Mucosa of descending colon (tissue), 3 donors: ENCODE measurements at places on chromosomes 5 and 9.

DNA sequence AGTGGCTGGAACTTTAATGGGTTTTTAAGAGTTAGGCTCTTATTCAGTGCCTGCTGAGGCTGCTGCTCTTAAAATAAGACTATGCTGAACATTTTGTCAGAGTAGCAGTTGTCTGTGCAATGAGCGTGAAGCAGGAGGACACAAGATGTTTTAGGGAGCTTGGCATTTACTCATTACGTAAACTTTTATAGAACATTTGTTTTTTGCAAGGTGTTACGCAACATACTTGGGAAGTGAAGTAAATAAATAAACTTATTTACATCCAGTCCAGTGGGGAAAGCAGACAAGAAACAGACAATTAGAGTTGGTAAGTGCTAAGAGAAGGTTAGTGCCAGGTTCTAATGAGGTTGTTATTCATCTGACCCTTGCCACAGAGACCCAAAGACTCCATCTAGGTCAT is 226.0 kb downstream of the HINT1 start:
- DNase-seq, result no peak

GRCh38 chr5:147688656-147689356 is 93.7 kb downstream of the JAKMIP2 start:
- DNase-seq, result no peak

DNA sequence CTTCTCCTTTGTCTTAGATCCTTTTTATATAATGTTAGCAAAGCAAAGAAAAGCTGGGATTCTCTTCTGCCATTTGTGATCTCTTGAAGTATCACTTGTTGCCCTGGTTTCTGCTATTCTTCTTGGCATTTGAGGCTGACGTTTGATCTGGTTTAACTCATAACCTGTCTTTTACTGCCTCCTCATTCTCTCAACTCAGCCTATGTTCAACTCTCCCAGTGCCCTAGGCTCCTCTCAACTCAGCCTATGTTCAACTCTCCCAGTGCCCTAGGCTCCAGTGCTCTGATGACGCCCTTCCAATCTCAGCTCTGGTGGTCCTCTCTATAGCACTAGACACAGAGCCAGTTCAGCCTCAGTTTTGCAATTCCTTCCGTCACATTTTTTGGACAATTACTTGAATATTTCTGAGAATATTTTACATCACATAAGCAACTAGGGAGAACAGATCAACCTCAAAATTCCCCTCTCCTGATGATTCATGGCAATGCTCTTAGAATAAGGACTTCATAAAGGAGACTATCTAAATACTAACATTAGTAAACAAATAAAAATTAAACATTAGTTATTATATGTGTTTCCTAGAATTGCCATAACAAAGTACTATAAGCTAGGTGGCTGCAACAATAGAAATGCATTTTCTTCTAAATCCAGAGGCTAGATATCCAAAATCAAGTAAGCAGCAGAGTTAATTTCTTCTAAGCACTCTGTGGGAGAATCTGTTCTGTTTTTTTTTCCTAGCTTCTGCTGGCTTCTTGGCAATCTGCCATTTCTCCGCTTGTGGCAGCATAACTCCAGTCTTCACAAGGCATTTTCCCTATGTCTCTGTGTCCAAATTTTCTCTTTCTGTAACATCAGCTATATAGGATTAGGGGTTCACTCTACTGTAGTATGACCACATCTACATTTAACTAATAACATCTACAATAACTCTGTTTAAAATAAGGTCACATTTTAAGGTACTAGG is 662.1 kb upstream of the FTMT start:
- no peak for DNase-seq

GRCh38 chr5:77633207-77633675 is 5.3 kb downstream of the OTP start:
- DNase-seq, result no peak

DNA sequence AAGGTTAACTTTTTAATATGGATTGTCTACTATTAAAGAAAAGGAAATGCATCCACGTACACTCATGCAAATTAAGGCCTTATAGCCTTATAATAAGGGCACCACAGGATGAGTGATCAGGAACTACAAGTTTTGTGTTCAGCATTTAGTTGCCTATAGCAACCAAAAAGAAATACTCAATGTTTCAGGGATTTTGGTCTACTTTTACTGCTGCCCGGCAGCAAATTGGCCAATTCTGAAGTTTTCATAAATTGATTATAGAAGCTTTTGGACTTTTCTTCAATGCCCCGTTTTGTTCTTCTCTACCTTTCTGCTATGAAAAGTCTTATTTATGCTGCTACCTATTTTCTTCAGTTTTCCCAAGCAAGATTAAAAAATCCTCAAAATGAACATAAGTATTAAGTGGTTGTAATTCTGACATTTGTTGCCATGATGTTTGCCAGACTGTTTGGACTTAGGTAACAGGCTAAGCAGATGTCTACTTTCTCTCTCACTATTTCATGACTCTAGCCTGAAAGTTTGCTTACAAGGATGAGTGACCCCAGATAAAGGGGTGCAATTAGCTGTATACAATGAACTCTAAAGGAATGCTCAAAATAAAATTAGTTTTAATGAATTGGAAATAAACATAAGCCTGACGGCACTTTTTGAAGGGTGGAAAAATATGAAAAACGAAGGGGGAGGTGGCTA is 391.5 kb upstream of the DAB2 start:
- DNase-seq, result no peak

DNA sequence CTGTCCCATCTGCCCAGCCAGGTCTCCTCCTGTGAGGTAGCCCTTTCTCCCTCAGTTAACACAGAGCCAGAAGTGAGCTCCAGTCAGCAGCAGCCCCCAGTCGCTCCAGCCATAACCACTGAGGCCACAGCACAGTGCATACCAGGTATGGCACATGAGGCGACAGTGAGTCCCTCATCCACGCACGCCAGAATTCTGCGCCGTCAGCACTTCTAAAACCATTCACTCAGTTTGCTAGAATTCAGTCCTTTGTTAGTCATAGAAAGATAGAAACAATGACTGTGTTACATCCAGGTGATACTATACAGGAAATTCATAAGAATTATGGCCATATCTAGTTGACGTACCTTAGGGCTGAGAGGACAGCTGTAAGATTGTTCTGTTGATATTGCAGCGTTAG is 88.5 kb downstream of the KIAA1958 start:
- no peak for DNase-seq

DNA sequence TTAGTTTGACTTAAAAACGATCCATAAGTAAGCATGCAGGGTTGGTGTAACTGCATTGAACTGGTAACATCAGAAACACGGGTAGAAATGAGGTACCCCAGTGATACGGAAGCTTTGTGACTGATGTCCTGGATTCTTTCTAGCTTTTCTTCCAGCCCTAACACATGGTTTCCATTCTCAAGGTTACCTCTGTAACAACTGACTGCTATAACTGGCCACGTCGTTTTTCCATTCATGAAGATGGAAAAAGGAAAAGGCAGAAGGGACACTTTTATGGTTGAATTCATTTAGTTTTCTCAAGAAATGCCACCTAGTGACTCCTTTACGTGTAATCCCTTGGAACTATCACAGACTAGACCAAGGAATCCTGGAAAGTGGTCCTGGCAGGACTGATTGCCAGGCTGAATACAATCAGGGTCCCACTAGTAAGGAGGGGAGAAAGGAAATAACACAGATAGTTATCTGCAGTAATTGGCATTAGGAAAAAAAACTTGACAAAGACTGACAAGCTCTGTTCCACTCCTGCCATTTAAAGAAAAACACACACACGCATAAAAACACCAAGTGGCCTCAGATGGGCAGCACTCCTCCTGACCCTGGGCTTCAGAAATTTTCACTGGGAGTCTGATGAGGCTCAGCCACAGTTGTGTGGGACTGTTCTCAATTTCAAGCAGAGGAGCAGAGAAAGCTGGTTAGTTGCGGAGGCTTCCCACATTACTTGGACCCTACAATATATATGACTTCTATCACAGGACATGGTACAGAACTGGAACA is 77.5 kb upstream of the ZNF169 start:
- DNase-seq, result no peak

DNA sequence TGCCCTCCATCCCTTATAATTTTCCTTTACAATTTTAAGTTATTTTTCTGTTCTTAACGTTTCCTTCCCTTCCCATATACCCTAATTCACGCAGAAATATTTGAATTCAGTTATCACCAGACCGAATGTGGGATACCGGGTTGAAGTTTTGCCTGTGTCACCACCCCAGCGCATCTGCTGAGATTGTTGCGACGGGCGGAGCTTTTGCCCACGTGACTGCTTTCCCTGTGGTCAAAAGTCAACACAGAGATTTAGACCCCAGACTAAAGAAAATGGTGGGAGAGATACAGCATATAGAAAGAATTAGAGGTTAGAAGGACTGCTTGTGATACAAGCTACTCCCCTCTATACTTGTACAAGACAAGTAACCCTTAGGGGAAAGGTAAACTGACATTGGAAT is 326.4 kb upstream of the CTNND2 start:
- no peak for DNase-seq

GRCh38 chr9:36745977-36746376 is 173.3 kb downstream of the MELK start:
- DNase-seq, result no peak

DNA sequence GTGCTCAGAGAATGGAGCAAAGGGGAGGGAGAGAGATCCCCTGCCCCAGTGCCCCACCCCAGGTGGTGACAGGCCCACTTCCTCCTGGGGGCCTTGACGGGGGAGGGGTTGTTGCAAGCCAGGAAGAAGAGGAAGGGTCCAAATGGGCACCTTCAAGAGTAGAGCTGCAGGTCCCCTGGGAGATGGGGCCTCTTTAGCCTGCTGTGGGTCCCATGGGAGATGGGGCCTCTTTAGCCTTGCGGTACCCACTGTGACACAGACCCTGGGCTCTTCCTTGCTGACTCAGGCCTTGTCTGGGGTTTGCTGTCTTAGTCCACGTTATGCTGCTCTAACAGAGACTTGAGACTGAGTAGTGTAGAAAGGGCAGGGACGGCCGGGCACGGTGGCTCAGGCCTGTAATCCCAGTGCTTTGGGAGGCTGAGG is 9.6 kb upstream of the TOR4A start:
- DNase-seq, result no peak

- DNase-seq, result peak; percentile 53
Measured at GRCh38 chr9:35341585-35341984, 148.3 kb upstream of the RUSC2 start.

DNA sequence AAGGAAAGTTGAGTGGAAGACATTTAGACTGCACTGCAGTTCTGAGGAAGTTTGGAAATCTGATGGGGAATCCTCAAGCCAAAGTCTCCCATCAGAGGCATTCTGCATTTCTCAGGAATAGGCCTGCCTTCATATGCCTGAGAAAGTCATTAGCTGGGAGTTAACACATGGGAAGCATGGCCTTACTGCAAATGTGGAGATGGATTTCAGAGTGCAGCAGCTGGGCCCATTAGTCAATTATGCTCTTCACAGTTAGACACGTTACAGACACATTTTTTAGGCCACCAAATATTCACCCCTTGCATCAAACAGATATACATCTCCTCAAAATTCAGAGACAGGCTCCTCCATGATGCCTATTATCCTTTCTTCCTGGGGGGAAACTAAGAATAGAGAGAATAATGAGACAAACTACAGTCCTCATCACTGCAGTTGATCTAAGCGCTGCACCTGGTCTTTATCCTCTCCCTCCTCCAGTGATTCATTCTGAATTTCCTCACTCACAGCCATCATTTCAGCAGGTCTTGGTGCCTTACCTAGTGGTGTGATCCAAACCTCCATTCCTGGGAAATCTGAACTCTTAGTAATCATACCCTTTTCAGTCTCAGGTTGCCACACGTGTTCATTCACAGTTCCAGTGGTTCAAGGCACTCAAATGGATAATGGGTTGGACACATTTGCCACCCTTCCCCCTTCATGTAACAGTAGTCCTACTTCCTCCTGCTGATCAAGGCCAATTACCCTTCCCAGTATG is 47.9 kb upstream of the PPP2CA start:
- DNase-seq, result no peak

- no peak for DNase-seq
Measured at GRCh38 chr9:3976865-3977613, 322.8 kb downstream of the GLIS3 start.

- no peak for DNase-seq
Measured at GRCh38 chr5:118015511-118015910, 972.8 kb downstream of the DTWD2 start.

- no peak for DNase-seq
Measured at GRCh38 chr9:77014597-77015263, 4.7 kb upstream of the FOXB2 start.

- no peak for DNase-seq
Measured at GRCh38 chr5:60535198-60535597, 164.8 kb downstream of the DEPDC1B start.

DNA sequence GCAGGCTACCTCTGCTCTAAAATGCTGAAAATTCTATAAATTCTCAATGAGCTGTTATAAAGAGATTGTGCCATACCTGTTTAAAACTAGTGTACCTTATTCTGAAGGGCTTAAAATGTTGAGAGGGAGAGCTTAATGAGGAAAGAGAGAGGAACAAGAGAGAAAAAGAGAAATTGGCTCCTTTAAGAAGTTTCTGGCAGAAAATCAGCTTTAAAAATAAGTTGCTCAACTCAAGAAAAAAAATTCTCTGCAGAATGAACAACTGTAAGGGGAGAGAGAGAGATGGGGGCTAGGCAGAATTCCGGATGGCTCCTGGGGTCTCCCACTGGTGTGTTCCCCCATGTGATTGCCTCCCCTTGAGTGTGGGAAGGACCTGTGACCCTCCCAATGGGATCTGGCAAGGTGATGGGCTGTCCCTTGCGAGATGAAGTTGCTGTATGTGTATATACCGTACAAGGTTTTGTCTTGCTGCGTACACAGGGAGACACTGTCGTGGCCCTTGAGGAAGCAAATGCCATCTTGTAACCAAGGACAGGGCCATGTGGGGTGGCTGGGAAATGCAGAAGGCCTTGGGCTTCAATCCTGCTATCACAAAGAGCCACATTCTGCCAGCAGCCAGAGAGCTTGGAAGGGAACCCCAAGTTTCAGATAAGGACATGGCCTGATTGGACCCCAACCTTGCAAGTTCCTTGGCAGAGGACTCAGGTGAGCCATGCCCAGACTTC is 64.3 kb upstream of the S1PR3 start:
- no peak for DNase-seq

- no peak for DNase-seq
Measured at GRCh38 chr5:171743436-171744076, 42.1 kb upstream of the SMIM23 start.

- DNase-seq, result no peak
Measured at GRCh38 chr5:173396311-173396993, 68.2 kb upstream of the STC2 start.

DNA sequence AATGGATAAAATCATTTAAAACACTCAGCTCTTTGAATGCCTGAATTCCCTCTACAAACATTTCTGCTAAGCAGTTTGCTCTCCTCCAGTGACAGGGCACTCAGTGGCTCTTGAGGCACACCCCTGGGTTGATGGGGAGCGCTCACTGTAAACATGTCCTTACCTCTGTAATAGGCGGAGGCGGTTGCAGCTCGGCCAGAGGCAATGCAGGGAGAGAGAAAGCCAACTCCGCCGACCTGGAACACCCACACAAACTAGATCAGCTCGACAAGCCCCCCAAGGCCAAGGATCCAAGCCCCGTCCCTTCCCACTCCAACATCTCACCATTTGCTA is 329 bp downstream of the CDC23 start:
- DNase-seq, result peak; percentile 52
